ENCODE measurements at places on chromosomes 13 and 19. TPM values are rescaled to one million over a fixed set of nuclear protein-coding genes. Genes with fewer than 3 reads are reported as not detected.

The NAPA gene
- total RNA-seq, result 58.8 TPM

The PSG1 gene
- total RNA-seq, result not detected

The FCAR gene
- not detected for total RNA-seq

The LHB gene
- 3.7 TPM for total RNA-seq

The DENND1C gene
- total RNA-seq, result 0.54 TPM

The ZNF730 gene
- not detected for total RNA-seq

The LRG1 gene
- total RNA-seq, result 1.3 TPM

The RYR1 gene
- 4.1 TPM for total RNA-seq

The EDNRB gene
- total RNA-seq, result 0.22 TPM

The LGALS14 gene
- not detected for total RNA-seq
